Neural crest cell (in vitro differentiated cells): ENCODE measurements at places on chromosomes 2 and 18. TPM values are rescaled to one million over a fixed set of nuclear protein-coding genes. Genes with fewer than 3 reads are reported as not detected.

DNA sequence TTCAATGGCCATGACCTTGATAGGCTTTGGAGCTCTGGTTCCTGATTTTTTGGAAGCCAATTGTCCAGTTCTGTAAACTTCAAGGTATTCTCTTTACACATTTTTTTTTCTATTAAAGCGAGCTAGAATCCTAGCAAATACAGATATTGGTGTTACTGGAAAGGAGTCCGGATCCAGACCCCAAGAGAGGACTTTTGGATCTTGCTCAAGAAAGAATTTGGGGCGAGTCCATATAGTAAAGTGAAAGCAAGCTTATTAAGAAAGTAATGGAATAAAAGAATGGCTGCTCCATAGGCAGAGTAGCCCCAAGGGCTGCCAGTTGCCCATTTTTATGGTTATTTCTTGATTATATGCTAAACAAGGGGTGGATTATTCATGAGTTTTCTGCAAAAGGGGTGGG lies 45.1 kb downstream of the CD8B2 start:
- H3K27ac ChIP-seq, result no peak overlapping the region
- no peaks in the 10 kb centered on the region for H3K36me3 ChIP-seq
- peaks cover 9% of the 10 kb centered on the region for H3K4me1 ChIP-seq
- H3K4me3 ChIP-seq, result no peak overlapping the region

DNA sequence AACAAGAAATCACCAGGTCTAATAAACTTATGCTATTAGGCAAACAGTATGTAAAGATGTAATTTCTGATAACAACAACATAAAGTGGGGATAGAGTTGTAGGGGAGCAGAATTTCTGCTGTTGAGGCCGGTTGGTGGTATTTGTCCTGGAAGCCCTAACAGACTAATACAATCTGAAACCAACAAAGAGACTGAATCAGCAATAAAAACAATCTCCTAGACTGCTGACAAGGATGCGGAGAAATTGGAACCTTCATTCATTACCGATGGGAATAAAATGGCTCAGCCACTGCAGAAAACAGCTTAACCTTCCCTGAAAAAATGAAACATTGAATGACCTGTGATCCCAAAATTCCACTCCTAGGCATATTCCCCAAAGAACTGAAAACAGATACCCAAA lies 88.7 kb downstream of the GYPC start:
- H3K27me3 ChIP-seq, result no peaks in the 10 kb centered on the region
- no peak for DNase-seq

DNA sequence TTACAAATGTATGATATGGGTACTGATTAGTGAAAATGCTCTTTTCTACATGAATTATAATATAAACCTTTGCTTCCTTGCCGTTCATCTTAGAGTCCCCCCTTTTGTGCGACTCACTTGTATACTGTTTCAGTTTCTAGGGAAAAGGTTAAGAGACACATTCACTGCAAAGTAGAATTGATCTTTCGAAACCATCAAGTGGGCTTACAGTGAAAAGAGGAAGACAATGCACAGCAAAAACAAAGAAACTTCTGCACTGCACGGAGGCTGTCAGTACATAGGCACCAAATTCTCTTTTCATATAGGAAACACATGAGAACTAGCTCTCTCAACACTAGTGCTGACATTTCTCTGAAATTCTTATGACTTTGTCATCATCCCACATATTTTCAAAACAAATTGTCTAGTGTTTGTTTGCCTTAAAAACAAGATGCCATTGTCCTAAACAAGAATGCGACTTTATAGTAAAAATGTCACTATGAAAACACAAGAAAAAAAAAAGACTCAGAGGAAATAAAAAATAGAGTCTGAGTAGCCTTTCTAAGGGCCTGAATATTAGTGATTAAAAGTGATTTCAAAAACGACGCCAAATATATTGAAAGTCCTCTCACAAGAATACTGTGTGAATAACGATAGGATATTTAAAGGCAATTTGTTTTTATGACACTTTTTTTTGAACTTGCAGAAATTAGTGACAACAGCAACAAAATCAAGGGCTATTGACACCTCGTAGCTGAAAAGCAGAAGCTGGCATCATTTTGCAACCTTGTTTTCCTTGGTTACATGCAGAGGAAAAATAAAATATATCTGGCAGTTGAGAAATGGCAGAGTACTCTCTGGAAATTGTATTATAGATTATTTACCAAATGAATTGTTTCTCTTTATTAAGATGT lies 827.0 kb downstream of the BCL11A start:
- DNase-seq, result no peak
- H3K27ac ChIP-seq, result no peak overlapping the region
- no peak overlapping the region for H3K4me3 ChIP-seq
- H3K4me1 ChIP-seq, result peaks cover 14% of the 10 kb centered on the region

COL4A4 gene
- 0.16 and 0.19 TPM in 2 replicates for total RNA-seq

UGT1A5 gene
- total RNA-seq, result not detected in 2 replicates

DNA sequence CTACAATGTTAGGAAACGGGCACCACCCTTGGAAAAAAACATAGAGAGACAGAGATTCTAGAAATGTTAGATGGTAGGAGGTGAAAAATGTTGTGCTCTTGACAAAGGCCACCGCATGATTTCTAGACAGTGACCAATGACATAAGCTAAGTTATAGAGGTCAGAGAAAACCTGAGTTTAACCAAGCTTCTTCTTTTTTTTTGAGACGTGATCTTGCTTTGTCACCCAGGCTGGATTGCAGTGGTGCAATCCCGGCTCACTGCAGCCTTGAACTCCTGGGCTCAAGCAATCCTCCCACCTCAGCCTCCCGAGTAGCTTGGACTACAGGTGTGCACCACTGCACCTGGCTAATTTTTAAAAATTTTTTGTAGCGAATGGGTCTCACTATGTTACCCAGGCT lies 13.0 kb downstream of the FER1L5 start:
- no peaks in the 10 kb centered on the region for H3K27me3 ChIP-seq
- H3K4me3 ChIP-seq, result no peak overlapping the region
- H3K27ac ChIP-seq, result no peak overlapping the region
- no peak for DNase-seq
- H3K4me1 ChIP-seq, result no peaks in the 10 kb centered on the region
- no peaks in the 10 kb centered on the region for H3K36me3 ChIP-seq

GRCh38 chr2:118309946-118310680 lies 221.8 kb downstream of the INSIG2 start:
- H3K4me1 ChIP-seq, result peaks cover 5% of the 10 kb centered on the region
- H3K27me3 ChIP-seq, result peaks cover 8% of the 10 kb centered on the region
- peak overlapping the region; percentile 86 for H3K4me3 ChIP-seq
- H3K36me3 ChIP-seq, result no peaks in the 10 kb centered on the region
- H3K27ac ChIP-seq, result peak overlapping the region; percentile 95

DNA sequence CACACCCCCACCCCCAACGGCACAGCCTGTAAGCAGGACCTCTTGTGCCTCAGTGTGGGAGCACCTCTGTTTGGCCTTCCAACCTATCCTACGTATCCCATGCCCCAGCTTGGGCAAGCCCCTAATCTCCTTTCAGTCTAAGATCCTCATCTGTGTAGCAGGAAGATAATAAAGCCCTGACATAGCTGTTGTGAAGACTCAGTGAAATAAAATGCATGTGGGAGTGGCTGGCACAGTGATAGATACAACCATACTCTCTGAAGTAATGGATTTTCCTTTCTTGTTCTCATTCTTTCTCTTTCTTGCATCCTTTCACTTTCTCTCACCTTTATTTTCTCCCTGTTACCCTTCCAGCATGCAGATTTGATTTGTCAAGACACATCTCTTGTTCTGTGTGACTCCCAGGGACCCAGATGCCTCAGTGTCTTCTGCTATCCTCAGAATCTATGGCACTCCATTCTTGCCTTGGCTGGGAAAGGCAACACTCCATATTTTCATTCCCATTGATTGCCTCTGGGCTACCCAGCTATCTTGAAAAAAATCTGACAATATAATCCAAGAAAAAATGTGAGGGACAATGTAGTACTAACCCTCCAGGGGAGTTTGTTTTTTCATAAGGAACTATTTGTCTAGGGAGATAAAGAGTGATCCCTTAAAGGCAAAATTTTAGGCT lies 207.2 kb upstream of the SETBP1 start:
- H3K4me3 ChIP-seq, result no peak overlapping the region
- H3K27ac ChIP-seq, result peak overlapping the region; percentile 69
- no peaks in the 10 kb centered on the region for H3K27me3 ChIP-seq
- H3K36me3 ChIP-seq, result peaks cover 6% of the 10 kb centered on the region

DNA sequence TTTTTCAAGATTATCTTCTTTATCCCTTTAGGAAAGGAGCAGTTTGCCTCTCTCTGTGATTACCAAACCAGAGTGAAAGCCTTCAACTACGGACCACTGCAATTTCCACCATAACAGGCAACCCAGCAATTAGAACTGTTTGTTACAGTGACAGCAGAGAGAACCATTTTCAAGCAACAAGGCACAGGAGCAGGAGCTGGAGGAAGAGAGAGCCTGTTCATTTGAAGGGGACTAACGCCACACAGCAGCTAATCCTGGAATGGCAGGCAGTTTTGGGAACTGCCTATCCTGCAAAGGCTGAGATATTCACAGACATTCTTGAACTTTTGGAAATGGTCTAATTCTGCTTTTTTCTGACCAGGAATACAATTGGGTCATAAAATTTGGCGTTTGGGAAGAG lies 1541.9 kb upstream of the PIK3C3 start:
- peak; percentile 28 for DNase-seq
- no peak overlapping the region for H3K27ac ChIP-seq
- H3K4me3 ChIP-seq, result no peak overlapping the region
- no peaks in the 10 kb centered on the region for H3K27me3 ChIP-seq
- H3K4me1 ChIP-seq, result peaks cover 18% of the 10 kb centered on the region

DNA sequence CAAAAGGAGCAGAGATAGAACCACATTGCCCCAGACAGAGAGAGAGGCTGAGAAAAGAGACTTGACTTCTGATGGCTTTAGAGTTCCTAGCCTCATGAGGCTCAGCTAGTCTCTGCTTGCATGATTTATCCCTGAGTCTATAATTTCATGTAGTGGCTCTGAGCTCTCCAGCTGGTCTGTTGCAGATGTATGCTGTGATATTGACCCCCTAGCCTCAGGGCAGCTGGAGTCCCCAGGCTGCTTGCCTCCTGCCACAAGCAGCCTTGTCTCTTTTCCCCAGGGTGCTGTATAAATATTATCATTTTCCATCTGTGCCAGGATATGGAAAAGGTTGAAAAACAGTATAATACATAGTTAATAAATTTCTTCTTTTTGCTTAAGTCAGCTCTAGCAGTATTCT lies 467.6 kb upstream of the CWC22 start:
- H3K36me3 ChIP-seq, result no peaks in the 10 kb centered on the region
- H3K4me1 ChIP-seq, result no peaks in the 10 kb centered on the region
- no peak for DNase-seq
- H3K4me3 ChIP-seq, result no peak overlapping the region
- no peaks in the 10 kb centered on the region for H3K27me3 ChIP-seq

- no peak overlapping the region for H3K27ac ChIP-seq
- H3K4me3 ChIP-seq, result no peak overlapping the region
- no peak for DNase-seq
- no peaks in the 10 kb centered on the region for H3K4me1 ChIP-seq
Measured at GRCh38 chr2:36526226-36526625, 71.7 kb downstream of the FEZ2 start.

- no peak overlapping the region for H3K27ac ChIP-seq
- peaks cover 4% of the 10 kb centered on the region for H3K27me3 ChIP-seq
- DNase-seq, result no peak
- H3K4me1 ChIP-seq, result peaks cover 4% of the 10 kb centered on the region
- no peaks in the 10 kb centered on the region for H3K36me3 ChIP-seq
- H3K4me3 ChIP-seq, result no peak overlapping the region
Measured at GRCh38 chr18:24662412-24662821, 202.0 kb downstream of the HRH4 start.

- no peak overlapping the region for H3K4me3 ChIP-seq
- no peak overlapping the region for H3K27ac ChIP-seq
- DNase-seq, result no peak
- H3K4me1 ChIP-seq, result no peaks in the 10 kb centered on the region
- no peaks in the 10 kb centered on the region for H3K36me3 ChIP-seq
Measured at GRCh38 chr2:228669690-228670089, 488.2 kb upstream of the SPHKAP start.

DNA sequence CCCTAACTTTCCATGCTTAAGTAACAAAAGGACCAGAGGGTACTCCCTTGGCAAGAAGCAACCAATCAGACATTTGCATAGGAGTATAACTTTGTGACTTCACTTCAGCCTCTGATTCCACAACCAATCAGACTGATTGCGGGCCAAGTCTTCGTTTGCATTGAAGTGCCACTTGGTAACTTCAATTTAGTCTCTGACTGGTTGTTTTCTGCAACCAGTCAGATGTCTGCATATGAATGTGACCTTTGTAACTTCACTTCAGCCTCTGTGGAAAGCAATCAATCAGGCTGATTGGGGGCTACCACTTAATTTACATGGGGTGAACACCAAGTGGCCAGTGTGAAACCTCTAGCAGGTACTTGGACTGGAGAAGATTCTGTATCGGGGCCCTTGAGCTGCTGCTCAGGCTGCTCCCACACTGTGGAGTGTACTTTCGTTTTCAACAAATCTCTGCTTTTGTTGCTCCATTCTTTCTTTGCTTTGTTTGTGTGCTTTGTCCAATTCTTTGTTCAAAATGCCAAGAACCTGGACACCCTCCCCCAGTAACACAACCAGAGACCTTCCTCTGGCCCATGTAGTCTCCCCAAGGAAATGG lies 241.5 kb downstream of the ACKR3 start:
- peak overlapping the region; percentile 13 for H3K27ac ChIP-seq
- H3K4me1 ChIP-seq, result peaks cover 10% of the 10 kb centered on the region
- no peaks in the 10 kb centered on the region for H3K27me3 ChIP-seq
- peaks cover 15% of the 10 kb centered on the region for H3K36me3 ChIP-seq
- H3K4me3 ChIP-seq, result no peak overlapping the region

- no peak for DNase-seq
- peaks cover 14% of the 10 kb centered on the region for H3K36me3 ChIP-seq
- no peak overlapping the region for H3K27ac ChIP-seq
- no peak overlapping the region for H3K4me3 ChIP-seq
- H3K4me1 ChIP-seq, result no peaks in the 10 kb centered on the region
- no peaks in the 10 kb centered on the region for H3K27me3 ChIP-seq
Measured at GRCh38 chr2:206920310-206920709, 19.0 kb upstream of the CPO start.

ESPNL gene
- total RNA-seq, result 0.16 and 0.40 TPM in 2 replicates

DLGAP1 gene
- total RNA-seq, result 11.5 and 11.7 TPM in 2 replicates

REG3A gene
- not detected in 2 replicates for total RNA-seq

DNA sequence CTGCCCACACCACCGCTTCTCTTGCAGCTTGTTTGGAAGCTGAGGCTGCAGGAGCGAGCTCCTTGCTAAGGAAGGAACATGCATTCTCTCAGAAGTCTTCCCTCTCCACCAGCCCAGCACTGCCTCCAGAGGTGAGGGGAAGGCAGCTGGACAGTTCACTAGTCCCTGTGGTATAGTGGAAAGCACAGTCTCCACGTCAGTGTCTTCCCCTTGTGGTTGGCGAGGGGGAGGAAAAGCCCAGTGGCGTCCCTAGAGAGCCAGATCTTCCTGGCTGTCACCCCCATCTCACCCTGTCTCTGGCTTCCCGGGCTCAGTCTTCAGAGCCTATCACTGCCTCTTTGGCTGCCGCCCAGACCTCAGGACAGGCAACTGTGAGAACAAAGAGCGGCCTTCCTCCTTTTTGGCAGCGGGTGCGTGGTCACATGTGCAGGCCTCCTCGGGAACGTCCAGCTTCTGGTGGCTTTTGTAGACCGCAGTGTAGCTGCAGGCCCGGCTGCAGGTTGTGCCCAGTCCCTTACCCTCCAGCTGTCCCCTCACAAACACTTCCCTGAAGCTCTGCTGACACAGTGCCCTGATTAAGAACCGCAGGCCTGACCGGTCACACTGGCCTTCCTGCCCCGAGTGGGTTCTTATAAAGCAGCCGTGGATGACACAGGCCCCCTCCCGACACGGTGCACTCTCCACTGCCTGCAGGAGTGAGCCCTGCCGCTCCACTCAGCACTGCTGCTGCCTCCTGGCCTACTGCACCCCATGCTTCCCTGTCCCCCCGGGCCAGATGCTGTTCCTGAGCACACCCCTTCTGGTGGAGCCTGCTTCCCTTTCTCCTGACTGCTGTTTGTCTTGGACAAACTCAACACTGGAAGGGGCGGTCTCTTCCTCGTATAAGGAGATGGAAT lies 90.9 kb downstream of the RNF144A start:
- H3K27ac ChIP-seq, result peak overlapping the region; percentile 63
- peaks cover 3% of the 10 kb centered on the region for H3K36me3 ChIP-seq
- no peaks in the 10 kb centered on the region for H3K27me3 ChIP-seq
- DNase-seq, result no peak
- no peak overlapping the region for H3K4me3 ChIP-seq
